Foreskin fibroblast (primary cell): ENCODE measurements at places on chromosomes 16 and 17.
A peak's percentile ranks its signal among the peaks of the same experiment; 100 is the strongest.

- peak; percentile 85 for DNase-seq
Measured at GRCh38 chr17:21573961-21574610, 118.2 kb upstream of the KCNJ18 start.

GRCh38 chr17:55124730-55125360, 139.9 kb upstream of the HLF start:
- DNase-seq: peak; percentile 8

DNA sequence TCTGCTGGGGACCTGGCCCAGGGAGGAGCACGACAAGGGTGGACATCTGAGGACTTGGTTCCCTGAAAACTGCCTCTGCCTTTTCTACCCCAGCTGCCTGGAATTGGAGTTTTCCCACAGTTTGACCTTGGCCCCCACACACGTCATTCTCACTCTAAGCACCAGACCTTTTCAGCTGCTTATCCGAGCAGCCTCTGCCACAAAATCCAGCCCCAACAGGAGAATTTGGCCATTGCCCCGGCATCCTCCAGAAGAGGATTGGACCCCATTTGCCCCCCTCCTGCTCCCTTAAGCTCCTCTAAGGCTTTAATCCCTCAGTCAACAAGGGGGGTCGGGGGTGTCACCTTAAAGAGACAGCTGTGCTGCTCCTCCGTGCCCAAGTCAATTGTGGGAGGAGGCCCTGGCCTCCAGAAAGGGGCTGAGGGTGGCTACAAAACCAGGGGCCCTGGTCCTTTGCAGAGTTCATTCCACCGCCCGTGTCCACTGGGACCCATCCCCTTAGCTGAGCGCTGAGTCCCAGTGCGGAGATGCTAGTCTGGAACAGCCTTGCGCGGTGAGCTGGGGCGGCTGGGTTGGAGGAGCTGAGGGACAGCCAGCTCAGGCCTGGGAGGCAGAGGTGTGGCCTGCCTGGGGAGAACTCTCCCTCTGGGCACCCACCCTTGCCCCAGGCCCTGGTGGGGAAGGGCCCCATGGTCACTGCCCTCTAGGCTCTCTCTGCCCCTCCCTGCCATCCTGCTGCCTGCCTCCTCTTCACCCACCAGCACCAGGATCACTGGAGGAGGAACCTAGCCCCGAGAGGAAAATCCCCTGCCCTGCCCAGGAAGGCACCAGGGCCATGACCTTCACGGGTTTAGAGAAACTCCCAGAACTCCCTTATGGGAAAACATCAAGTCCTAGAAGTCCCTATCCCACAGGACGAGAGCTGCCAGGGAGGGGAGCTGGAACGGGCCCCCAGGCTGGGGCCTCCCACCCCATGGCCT, 18.8 kb downstream of the TTYH2 start:
- no peak for DNase-seq

DNA sequence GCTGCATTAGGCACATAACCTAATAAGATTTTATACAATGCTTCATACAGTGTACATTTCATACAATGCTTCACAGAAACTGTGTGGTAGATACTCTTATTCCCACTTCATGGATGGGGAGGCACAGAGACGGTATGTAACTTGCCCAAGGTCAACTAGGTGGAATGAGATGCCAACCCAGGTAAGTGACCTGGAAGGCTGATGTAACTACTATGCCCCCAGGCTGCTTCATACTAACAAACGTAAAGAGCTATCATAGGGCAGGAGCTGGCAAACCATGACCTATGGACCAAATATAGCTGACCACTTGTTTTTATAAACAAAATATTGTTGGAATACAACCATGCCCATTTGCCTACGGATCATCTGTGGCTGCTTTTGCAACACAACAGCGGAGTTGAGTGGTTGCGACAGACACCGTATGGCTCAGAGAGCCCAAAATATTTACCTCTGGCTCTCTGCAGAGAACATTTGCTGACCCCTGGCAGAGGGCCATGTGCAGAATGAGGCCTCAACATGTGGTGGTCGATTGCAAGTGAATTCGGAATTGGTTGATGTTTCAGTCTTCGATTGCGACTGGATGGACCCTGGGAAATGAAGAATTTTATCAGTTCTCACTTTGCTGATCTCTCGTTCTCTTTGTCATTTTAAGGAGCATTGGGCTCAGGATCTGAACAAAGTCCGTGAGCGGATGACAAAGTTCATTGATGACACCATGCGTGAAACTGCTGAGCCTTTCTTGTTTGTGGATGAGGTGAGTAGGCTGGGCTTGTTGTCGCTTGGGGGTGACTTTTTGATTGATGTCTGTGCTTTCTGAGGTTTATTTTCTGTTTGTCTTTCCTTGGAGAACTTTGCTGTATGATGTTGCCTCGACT, 109.7 kb downstream of the PLCG2 start:
- no peak for DNase-seq

- DNase-seq: no peak
Measured at GRCh38 chr17:71636644-71637043, 484.2 kb upstream of the SOX9 start.

GRCh38 chr17:45440161-45440778, 7.6 kb upstream of the ARHGAP27 start:
- no peak for DNase-seq

DNA sequence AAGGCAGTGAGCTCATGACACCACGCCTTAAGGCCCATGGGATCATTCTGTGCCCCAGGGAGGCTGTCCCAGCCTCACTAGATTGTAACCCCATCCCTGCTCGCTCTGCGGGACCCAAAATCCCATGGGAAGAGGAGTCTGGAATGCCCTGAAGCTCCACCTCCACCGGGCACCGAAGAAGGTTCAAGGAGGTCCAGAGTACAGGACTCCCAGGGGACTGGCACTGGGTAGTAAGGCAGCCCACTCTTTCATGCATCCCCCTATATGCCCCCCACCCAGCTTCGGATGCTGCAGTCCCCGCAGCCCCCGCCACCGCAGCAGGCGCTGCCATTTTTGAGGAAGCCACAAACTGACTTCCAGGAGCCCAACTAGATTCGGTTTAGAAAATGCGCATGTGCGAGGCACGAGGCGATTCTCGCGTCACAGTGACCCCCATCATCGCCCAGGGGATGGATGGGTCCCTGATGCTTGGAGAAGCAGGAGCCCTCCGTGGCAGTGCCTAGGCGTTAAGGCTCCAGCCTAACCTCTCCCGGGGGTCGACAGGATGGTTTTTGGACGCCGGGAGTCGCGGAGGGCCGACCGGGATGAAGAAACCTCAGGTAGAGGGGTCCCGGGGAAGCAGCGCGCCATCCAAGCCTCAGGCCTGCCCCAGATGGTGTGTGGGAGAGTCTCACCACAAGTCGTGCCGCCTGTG, 1681.0 kb downstream of the TP53TG3F start:
- DNase-seq: no peak
